Nucleus accumbens (tissue), 56 donors: ENCODE measurements at places on chromosomes 11 and 22.
A peak's percentile ranks its signal among the peaks of the same experiment; 100 is the strongest.

DNA sequence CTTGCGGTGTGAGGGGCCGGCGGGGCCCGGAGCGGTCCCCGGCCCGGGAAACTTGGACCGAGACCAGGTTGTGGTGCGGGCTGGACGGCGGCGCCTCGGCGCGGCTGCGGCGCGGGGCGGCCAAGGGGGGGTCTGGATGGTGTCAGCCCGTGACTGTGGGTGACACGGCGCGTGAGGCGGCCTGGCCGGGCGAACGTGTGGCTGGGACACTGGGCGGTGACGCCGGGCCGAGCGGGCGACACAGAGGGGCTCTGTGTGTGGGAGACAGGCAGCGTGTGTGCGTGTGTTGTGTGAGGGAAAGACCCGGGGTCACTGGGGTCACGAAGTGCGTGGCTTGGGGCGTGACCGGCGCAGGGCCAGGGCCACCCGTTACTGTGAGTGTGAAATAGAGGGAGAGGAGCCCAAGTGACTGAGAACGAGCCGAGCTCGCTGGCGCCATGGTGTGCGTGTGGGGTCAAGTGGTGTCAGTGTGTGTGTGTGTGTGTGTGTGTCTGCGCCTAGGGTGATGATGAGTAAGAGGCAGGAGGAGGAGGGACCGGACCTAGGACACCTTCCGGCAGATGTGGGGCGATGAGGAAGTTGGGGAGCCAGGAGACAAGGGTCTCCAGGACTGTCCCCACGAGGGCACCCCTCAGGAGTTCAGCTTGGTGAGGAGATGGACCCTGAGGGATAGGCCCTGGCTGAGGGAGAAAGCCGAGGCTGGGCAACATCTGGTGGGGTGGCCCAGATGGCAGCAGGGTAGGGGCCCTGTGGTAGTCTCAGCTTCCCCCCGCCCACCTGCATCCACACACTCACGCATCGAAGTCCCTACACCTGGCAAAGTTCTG is 817 bp downstream of the RELT start:
- peak; percentile 48 for DNase-seq

DNA sequence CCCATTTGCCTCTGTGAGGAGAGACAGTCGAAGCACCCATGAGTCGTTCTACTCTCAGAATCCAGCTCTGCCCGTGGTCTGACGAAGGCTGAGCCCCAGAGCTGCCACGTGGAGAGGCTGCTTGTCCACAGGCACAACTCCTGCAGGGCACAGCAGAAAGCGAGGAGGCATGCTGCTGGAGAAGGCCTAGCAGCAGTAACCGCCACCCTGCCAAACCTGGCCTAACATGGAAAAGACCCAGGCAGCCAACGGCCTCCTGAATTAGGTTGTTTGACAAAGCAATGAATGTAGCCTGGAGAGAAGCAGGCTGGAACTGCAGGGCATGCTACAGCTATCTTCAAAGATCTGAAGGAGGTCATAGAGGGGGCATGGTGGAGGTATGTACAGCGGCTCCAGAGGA is 89.7 kb downstream of the SNX19 start:
- no peak for DNase-seq

DNA sequence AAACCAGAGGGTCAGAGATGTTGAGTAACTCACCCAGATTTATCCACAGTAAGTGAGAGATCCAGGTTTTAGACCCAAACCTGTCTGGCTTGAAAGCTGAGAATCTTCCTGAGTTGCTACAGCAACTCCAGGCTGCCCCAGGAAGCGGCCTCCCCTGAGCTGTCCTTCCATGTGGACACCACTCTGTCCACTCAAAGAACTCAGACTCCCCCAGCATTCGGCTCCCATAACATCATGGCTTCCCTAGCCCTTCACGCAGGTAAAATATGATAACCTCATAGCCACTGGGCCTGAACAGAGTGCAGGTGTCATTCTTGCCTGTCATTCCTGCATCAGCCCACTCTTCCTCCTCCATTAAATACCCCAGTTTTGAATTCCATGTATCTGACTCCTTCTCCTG is 657.8 kb downstream of the TBC1D22A start:
- no peak for DNase-seq

DNA sequence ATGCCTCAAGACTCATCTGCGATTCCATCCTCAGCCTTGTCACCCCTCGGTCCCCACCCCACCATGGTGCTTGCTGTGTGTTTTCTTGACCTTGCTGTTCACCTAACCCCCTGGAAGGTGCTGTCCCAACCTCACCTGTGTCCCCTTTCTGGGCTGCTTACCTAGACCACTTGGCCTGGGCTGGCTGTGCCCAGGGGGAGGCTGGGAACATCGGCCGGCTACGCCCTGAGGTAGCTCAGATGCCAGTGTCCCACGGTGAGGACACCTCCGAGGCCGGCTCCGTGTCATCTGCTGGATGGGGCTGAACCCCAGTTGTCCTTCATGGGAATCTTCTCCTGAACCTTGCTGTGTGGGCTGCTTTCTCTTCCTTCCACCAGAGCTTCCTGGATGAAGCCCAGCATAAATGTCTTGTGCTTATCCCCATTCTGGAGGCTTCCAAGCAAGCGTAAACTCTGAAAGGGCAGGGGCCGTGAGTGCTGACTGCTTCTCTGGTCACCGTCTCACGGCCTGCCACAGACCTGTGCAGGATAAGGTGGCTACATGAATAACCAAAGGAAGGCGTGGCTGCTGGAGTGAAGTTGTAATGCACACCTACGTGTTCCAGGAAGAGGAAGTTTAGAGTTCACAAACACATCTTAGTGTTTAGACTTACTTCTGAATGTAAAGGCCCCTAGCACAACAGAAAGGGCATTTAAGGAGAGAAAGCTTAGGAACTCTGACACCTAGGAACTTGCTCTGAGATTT is 724.3 kb downstream of the TBC1D22A start:
- DNase-seq: no peak

GRCh38 chr11:35618497-35619115 is 346 bp downstream of the FJX1 start:
- no peak for DNase-seq

- no peak for DNase-seq
Measured at GRCh38 chr22:46406349-46406748, 70.8 kb downstream of the TRMU start.

DNA sequence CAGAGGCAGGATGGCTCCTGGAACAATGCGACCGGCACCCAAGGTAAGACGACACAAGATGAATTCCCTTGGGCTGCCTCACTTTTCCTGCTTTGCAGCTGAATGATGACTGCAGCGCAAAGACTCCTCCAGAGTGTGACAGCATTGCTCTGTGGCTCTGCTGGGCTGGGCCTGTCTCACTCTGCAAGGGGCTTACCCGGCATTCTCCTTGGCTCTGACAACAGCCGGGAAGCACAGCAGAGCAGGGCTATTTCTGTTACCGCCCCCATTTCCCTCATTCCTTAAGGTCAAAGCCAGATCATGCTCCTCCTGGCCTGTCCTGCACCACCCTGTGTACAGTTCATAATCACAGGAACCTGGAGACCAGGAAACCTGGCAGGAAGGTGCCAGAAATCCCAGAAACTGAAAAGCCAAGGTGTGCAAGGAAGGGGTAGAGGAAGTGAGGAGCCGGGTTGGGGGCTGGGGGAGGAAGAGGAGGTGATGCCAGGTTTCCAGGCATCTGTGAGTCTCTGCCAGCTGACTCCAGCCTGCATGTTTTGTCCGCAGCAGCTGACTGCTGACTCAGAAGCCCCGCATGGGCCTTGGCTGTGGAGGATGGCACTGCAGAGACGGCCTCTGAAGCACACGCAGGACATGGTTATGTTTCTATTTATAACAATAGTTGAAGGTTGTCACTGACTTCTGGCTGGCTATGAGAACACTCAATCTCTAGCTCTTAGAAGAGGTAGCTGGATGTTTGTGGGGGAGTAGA is 113.6 kb downstream of the MICAL3 start:
- peak; percentile 80 for DNase-seq

DNA sequence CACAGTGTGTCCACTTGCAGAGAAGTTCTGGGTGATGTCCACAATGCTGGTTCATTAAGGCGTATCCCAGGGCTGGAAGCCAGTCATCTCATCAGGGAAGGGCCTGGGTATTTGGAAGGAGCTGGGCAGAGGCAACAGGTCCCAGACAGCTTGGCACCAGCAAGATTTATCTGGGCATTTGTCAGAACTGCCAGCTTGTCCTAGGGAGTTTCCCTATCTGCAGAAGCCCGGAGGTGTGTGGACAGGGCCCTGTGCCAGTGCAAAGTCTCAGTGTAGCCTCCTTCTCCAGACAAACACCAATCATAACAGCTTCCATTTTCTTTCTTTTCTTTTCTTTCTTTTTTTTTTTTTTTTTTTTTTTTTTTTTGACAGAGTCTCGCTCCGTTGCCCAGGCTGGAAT is 125.3 kb upstream of the TIMP3 start:
- DNase-seq: no peak

- no peak for DNase-seq
Measured at GRCh38 chr22:44379817-44380755, 67.3 kb upstream of the SHISAL1 start.

- DNase-seq: peak; percentile 53
Measured at GRCh38 chr22:30947173-30947815, 21.3 kb downstream of the MORC2 start.

DNA sequence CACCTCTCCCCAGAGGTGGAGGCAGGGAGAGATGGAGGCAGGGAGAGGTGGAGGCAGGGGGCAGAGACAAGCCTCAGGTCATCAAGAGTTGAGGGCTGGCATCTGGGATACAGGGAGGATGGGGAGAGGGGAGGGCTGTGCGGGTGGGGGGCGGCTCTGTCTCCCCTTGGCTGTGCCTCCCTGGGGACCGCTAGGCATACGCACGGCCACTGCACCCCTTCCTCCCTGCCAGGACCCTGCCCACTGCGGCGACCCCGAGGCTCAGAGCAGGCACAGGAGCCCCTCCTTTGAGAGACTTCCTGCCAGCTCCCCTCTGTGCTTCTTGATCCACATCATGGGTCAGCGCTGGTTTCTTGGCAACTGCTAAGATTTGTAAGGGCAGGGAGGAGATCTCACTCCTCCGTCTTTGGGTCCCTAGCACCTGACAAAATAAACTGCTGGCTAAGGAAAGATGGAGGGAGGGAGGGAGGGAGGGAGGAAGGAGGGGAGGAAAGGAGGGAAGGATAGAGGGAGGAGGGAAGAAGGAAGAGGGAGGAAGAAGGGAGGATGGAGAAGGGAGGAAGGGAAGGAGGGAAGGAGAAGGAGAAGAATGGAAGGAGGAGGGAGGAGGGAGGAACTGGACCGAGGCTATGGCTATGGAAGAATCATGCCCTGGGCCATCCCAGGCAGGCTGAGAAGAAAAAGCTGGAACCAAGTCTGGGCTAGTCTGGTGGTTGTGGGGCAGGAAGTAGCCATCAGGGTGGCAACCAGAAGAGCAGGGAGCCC is 18.5 kb downstream of the PRR33 start:
- DNase-seq: no peak

GRCh38 chr11:77155082-77155475 is 27.0 kb downstream of the MYO7A start:
- no peak for DNase-seq

DNA sequence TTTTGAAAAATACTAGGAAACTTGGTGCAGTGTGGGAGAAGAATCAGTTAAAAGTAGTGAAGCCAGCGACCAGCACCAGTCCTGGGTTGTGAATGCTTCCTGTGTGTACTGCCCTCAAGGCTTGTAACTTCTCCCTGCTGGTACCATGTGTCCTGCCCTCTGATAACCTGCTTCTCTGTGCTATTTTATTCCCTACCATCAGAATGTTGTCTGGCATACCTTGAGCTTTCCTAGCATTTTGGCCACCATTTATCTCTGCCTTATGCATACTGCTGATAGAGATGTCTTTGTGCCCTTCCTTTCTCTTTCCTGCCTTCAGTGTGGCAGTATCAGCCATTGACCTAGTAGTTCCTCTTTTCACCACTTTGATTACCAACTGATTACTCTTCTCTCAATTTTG is 2.0 kb downstream of the GTF2H1 start:
- DNase-seq: no peak

DNA sequence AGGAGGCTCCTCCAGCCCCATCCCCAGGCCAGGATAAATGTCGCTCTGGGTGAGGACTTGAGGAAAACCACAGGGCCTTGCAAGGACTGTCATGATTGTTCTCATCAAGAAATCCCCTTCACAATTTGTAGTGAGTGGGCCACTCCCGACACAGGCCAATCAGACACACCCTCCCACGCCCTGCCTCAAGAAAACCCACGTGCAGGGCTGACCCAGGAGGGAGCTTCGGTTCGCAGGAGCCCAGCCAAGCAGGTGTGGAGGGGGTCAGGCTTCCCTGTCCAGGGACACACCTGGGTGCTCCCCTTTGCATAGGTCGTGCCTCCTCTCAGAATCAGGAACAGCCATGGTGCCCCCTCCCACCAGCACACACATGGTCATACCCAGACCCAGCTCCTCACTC is 43.2 kb downstream of the SHANK2 start:
- no peak for DNase-seq

GRCh38 chr22:39664485-39665200 is 94.1 kb downstream of the CACNA1I start:
- DNase-seq: no peak

GRCh38 chr11:92070026-92070889 is 154.4 kb upstream of the FAT3 start:
- no peak for DNase-seq

- no peak for DNase-seq
Measured at GRCh38 chr11:6674862-6675261, 8.3 kb downstream of the MRPL17 start.

DNA sequence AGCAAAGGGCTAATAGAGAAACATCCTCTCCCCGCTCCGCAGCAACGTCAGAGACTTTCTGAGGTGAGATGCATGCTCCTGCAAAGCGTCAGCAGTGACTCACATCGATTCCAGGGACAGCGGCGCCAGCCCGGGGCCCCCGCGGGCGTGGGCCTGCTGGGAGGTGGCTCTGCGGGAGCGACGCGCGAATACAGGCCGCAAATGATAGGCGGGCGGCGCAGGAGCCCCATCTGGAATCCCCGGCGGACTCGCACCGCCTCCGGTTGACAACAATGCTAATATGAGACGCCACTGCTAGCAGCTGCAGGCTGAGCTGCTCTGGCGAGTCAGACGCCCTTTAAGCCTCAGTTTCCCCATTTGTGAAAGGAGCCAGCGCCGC is 557 bp downstream of the RANGAP1 start:
- peak; percentile 82 for DNase-seq

- no peak for DNase-seq
Measured at GRCh38 chr11:128297091-128297651, 290.2 kb downstream of the ETS1 start.

- DNase-seq: no peak
Measured at GRCh38 chr11:31106326-31106725, 263.2 kb downstream of the DCDC1 start.

- DNase-seq: no peak
Measured at GRCh38 chr11:68974421-68975194, 6.2 kb downstream of the MRGPRD start.
